ENCODE measurements at places on chromosomes 1 and 21. TPM values are rescaled to one million over a fixed set of nuclear protein-coding genes. Genes with fewer than 3 reads are reported as not detected.

GRCh38 chr1:235504122-235504493 is at the start of gene B3GALNT2:
Gene B3GALNT2, minus strand, starts transcription at chr1:235504452. Its CDS starts 200 bp downstream, at chr1:235504252.
- H3K4me3 ChIP-seq, result peak within 1 kb of the TSS; percentile 94
- H3K36me3 ChIP-seq, result no peaks in the 10 kb centered on the region
- H3K4me1 ChIP-seq, result peaks cover 20% of the 10 kb centered on the region
- peak within 1 kb of the TSS; percentile 92 for H3K27ac ChIP-seq
- no peak for DNase-seq
- H3K27me3 ChIP-seq, result peaks cover 4% of the 10 kb centered on the region

DNA sequence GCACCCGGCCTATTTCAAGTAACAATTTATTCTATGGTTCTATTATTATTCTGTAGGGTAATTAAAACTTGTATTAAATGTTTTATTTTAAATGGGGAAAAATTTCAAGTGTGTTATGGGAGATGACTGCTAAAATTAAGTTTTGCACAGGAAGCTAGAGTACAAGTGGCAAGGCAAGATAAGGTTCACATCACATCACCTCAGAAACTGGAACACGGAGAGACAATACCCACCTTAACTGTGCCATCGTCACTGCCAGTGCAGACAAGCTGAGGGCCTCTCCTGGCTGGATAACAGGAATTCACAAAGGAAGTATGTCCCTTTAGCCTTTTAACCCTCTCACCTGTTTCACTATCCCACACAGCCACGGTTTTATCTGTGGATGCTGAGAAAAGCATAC is 7.6 kb downstream of the SNRNP40 start:
- peaks cover 3% of the 10 kb centered on the region for H3K4me1 ChIP-seq
- H3K27me3 ChIP-seq, result no peaks in the 10 kb centered on the region

DNA sequence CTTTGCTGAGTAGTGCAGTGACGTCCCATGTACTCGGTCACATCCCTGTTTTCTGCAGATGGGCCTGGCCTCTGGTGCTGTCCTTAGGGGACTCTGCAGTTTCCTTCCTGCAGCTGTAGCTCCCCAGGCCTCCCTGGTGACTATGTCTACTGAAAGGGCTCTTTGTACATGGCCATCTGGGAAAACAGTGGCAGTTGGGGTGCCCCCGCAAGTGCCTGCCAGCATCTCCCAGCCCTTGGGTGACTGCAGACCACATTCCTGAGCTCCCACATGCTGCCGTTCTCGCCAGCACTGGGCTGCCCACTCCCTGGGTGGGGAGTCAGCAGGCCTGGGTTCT is 37.5 kb upstream of the KCNA10 start:
- H3K4me1 ChIP-seq, result peaks cover 2% of the 10 kb centered on the region
- no peaks in the 10 kb centered on the region for H3K36me3 ChIP-seq
- no peak for DNase-seq
- H3K27ac ChIP-seq, result no peak overlapping the region
- no peak overlapping the region for H3K4me3 ChIP-seq
- peaks cover 57% of the 10 kb centered on the region for H3K27me3 ChIP-seq

GRCh38 chr1:92853299-92853698 is 21.5 kb downstream of the RPL5 start:
- H3K27me3 ChIP-seq, result no peaks in the 10 kb centered on the region
- no peak overlapping the region for H3K4me3 ChIP-seq
- no peak for DNase-seq
- peaks cover 10% of the 10 kb centered on the region for H3K36me3 ChIP-seq

GRCh38 chr1:150511551-150511950 is 3.6 kb downstream of the ECM1 start:
- peaks cover 1% of the 10 kb centered on the region for H3K36me3 ChIP-seq
- no peak for DNase-seq
- no peak overlapping the region for H3K27ac ChIP-seq
- H3K27me3 ChIP-seq, result no peaks in the 10 kb centered on the region
- H3K4me1 ChIP-seq, result peaks cover 13% of the 10 kb centered on the region
- no peak overlapping the region for H3K4me3 ChIP-seq

The SH2D5 gene
- 0.14 TPM for total RNA-seq

DNA sequence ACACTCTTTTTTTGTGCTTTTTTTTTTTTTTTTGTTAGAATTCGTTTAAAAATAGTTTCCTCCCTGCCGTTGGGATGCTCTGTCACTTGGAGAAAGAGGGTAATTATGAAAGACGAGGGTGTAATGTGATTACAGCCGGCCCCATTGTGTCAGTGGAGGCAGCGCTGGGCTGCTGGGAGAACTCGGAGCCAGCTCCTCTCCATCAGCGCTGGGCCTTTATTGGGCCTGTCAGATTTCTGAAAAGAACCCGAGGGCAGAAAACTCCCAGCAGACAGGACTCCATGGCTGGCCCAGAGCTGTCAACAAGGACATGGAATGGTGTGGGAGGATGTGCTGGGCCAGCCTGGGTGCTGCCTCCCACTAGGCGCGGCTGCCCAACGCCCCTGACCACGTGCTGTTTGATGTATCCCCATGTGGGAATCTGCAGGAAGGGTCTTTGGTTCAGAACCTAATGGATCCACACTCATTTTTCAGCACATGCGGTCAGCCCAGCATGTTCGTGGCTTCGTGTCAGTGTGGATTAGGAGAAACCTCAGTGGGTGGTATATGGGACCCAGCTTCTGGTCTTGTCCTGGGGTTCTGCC is 222.6 kb upstream of the KIAA0040 start:
- H3K4me1 ChIP-seq, result no peaks in the 10 kb centered on the region
- no peaks in the 10 kb centered on the region for H3K36me3 ChIP-seq
- no peak overlapping the region for H3K4me3 ChIP-seq
- H3K27me3 ChIP-seq, result peaks cover 8% of the 10 kb centered on the region
- no peak for DNase-seq

The RNF186 gene
- total RNA-seq, result not detected

DNA sequence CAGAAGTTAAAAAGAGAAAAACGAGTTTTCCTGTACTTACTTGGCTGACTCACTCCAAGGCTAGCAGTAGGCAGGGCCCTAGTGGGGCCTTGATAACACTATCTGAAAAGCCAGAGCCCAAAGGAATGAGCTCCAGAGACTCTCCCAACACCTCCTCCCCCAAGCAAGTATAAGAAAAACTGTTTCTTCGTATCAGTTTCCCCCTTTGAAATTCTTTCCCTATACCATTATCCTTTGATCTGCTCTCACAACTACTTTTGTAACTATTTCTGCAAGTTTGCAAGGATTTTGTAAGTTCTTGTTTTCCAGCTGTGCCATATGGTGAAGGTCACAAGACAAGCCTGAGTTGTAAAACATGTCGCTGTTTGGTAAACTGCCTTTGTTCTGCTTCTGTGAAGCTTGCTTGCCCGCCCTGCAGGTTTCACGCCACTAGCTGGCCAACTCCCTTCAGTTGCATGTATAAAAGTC is 36.5 kb upstream of the KCNJ15 start:
- H3K27me3 ChIP-seq, result peaks cover 1% of the 10 kb centered on the region
- H3K4me1 ChIP-seq, result peaks cover 3% of the 10 kb centered on the region
- no peak for DNase-seq
- no peak overlapping the region for H3K27ac ChIP-seq
- peaks cover 3% of the 10 kb centered on the region for H3K36me3 ChIP-seq

GRCh38 chr1:168466714-168467131 is 77.1 kb downstream of the XCL2 start:
- H3K4me3 ChIP-seq, result peak overlapping the region; percentile 66
- H3K27ac ChIP-seq, result peak overlapping the region; percentile 93
- H3K36me3 ChIP-seq, result peaks cover 39% of the 10 kb centered on the region
- H3K27me3 ChIP-seq, result no peaks in the 10 kb centered on the region
- H3K4me1 ChIP-seq, result peaks cover 69% of the 10 kb centered on the region
- DNase-seq, result no peak

DNA sequence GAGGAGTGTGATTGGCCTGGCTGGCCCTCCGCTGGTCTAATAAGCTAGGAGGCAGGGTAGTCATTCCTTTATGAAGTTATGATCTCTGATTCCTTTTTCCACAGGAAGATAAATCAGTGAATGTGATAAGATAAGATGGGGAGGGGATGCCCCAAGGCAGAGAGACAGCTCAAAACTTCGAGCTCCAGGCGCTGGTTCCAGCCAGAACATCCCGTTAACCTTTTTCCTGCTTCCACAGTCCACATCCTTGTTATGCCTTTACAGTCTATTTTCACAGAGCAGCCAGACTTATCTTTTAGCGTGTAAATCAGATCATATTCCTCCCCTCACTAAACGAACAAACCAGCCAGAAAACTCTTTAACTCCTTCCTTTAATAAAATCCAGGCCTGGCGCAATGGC is 38.5 kb upstream of the BMP8B start:
- H3K36me3 ChIP-seq, result no peaks in the 10 kb centered on the region
- DNase-seq, result no peak
- peaks cover 25% of the 10 kb centered on the region for H3K27me3 ChIP-seq
- no peak overlapping the region for H3K27ac ChIP-seq
- H3K4me3 ChIP-seq, result no peak overlapping the region

- H3K4me1 ChIP-seq, result no peaks in the 10 kb centered on the region
- peaks cover 5% of the 10 kb centered on the region for H3K27me3 ChIP-seq
- no peak for DNase-seq
These were observed 25.5 kb downstream of the RAP1GAP start for GRCh38 chr1:21643624-21644023.

DNA sequence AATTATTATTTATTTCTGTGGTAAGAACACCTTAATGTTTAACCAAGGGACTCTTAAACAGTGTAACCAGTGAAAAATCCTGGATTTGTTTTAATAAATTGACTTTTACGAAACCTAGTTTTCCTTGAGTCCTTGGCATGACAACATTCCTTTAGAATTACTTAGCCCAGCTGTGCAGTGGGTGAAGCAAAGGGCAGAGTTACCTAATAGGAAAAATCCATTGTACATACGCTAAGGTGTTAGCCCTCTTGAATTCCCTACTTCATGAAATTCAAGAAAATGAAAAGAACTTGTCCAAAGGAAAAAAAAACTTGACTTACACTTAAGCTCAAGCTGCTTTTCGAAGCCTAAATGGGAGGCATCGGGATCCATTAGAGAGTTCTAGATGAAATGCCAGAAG is 852.0 kb upstream of the ADAMTS5 start:
- H3K36me3 ChIP-seq, result no peaks in the 10 kb centered on the region
- H3K27ac ChIP-seq, result no peak overlapping the region
- no peaks in the 10 kb centered on the region for H3K4me1 ChIP-seq
- H3K4me3 ChIP-seq, result no peak overlapping the region

The TTC34 gene
- 2.7 TPM for total RNA-seq

The OR2L8 gene
- not detected for total RNA-seq

The FAM151A gene
- not detected for total RNA-seq

DNA sequence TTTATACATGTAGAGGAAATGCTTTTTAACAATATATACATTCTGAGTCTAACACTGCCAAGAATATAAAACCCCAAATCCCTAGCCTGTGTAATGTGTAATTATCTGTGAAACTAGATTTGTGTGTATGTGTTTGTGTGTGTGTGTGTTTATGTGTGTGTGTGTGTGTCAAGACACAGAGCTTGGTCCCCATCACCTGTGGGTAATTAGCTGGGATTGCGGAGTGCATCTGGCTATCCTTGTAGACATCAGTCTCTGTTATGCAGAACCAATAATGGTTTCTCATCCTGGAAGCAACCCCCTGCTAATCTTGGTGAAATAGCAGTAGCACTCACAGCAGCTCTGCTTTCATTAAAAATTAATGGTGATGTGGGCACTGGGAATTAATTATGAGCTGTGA is 26.3 kb upstream of the ST6GALNAC3 start:
- H3K4me1 ChIP-seq, result peaks cover 7% of the 10 kb centered on the region
- H3K27ac ChIP-seq, result no peak overlapping the region
- no peak for DNase-seq
- H3K4me3 ChIP-seq, result no peak overlapping the region
- peaks cover 2% of the 10 kb centered on the region for H3K36me3 ChIP-seq
- peaks cover 8% of the 10 kb centered on the region for H3K27me3 ChIP-seq

The ADGRL2 gene
- not detected for total RNA-seq

The CELA2B gene
- total RNA-seq, result not detected

- no peak overlapping the region for H3K27ac ChIP-seq
- H3K36me3 ChIP-seq, result no peaks in the 10 kb centered on the region
- DNase-seq, result no peak
- H3K4me1 ChIP-seq, result no peaks in the 10 kb centered on the region
- H3K4me3 ChIP-seq, result no peak overlapping the region
These were observed 16.8 kb upstream of the INTS3 start for GRCh38 chr1:153711026-153711425.
